ENCODE measurements at places on chromosomes 12 and 14.
A peak's percentile ranks its signal among the peaks of the same experiment; 100 is the strongest.

GRCh38 chr14:93790966-93791365, 2.7 kb upstream of the PRIMA1 start:
- DNase-seq: no peak

DNA sequence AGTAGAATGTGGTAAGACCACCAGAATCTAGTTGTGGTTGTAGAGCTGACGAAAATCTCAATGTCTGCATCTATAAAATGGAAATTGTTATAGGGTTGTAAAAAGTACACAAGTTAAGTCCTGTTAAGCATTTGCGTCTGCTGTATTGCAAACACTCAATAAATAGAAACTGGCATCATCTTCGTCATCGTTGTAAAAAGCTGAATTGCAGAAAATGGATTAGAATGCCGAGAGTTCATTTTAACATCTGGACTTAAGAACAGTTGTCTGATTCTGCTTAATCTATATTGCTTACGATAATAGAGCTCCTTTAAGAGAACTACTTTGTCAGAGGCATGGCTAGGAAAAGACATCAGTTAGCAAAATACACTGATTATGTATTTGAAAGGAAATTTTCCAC, 33.2 kb downstream of the KCNMB4 start:
- no peak for DNase-seq

- DNase-seq: peak; percentile 93
These were observed 124.4 kb downstream of the RAD51B start for GRCh38 chr14:67943947-67944346.

DNA sequence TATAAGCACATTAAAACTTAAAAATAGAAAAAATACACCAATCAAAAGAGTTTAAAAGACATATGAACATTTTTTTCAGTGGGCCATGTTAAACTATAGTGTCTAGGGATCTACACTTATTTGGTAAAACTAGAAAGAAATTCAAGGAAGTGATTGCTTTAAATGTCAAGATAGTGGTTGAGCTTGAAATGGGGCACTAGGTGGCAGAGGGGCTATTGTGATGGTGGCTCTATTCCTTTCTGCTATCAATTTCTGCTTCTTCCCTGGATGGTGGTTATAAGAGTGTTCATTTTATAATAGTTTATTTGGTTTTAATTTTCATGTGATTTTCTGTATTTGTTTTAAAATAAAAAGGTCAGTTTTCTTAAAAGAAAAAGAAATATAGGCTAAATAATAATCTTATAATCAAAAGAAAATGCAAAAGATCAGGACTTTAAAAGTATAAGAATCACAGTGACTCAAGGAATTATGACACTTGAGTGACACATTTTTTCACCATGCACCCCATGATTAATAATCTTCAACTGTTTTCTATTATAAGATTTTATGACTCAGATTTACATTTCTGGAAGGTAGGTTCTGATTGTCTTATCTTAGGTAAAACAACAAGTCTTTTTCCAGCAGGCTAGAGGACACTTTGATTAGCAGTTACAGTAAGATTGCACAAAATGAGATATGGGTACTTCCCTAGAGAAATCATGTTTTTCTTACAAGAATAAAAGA, 137.5 kb downstream of the FSCB start:
- DNase-seq: no peak

DNA sequence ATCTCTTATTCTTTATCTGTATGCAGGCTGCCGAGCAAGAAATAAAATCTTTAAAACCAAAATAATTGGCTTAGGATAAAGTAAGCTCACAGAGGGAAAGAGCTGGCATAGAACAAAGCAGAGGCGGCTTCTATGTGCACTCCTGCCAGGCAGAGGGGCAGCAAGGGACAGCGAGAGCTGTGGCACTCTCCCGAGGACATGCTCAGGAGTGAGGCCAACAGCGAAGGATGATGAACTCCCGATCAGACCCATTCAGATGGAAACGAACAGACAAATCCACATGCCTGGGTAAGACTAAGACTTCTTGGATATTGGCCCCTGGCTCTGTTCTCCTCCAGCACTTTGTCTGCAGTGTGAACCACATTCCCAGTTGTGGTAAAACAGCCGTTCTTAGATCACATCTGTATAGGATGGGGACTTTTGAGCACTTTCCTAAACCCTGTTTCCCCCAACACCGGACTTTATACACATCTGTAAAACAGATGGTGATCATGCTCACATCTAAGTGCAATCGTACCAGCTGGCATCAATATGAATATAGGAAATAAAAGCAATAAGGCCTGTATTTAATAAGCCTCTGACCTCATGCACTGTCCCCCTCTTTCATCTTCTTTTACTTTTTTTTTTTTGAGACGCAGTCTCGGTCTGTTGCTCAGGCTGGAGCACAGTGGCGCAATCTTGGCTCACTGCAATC, 134.1 kb downstream of the PPM1H start:
- DNase-seq: no peak

Measured in hepatocyte (in vitro differentiated cells).